Dermis blood vessel endothelial cell (primary cell): ENCODE measurements at places on chromosomes 7 and 10.

GRCh38 chr10:112843623-112844022, 106.4 kb upstream of the TCF7L2 start:
- no peak for DNase-seq

DNA sequence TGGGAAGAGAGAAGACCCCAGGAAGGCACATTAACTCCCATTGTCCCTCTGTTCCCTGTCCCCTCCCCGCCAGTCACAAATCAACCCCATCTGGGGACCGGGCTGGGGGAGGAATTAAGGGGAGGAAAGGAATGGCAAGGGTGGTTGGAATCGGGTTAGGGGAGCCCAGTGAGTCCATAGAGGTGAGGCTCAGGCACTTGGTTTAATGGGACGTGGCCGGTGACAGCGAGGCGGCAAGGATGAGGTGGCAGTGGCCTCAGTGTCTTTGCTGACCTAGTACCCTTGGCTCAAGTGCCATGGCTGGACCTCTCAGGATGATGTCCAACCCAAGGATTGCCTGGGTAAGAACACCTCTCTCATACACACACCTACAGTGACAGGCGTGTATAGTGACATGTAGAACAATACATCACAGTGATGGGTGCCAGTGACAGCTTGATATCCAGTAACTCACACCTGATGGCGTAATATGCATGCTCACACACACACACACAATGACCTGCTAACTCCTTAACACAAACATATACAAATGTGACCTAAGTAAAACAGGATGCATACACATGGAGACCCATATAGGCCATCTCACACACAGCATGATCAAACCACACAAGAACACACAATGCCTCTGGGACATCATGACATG, 12.3 kb downstream of the KCNIP2 start:
- no peak for DNase-seq

DNA sequence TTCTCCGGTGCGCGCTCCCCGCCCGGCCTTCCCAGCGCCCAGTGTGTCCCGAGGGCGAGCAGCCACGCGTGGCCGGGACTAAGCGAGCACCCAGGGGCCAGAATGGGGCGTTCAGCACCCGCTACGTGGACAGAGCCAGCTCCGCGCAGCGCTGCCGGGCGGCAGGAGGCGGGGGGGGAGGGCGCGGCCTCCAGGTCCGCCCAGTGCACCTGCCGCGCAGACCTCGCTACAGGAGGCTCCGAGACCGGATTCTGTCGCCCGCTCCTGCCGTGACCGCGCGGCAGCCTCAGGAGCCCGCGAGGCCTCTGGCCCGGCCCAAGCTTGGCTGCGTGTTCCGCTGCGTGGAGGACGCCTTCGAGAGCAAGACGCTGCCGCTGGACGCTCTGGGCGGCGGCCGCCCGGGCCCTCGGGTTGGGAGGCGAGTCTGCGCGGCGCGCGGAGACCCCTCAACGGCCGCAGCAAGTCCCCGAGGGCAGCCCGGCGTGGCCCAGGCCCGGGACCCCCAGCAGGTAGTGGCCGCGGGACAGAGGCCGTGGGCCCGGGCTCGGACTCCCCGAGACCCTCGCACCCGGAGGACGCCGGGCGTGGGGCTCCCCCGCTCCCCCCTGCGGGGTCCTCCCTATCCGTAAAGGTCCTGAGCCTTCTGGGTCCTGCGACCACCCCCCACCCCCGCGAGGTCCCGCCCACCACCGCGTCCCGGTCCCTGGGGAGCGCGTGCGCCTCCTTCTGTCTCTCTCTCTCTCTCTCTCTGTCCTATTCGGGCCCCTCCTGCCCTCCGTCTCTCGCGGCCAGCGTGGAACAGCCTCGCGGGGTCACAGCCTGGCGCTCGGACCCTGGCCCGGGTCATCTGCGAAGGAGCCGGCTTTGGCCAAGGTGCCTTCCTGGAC, 904 bp upstream of the DPYSL4 start:
- DNase-seq: peak; percentile 46

- peak; percentile 32 for DNase-seq
These were observed 171.9 kb upstream of the NRP1 start for GRCh38 chr10:33506391-33506790.

- no peak for DNase-seq
These were observed 40.8 kb downstream of the MYL10 start for GRCh38 chr7:101588131-101588935.

DNA sequence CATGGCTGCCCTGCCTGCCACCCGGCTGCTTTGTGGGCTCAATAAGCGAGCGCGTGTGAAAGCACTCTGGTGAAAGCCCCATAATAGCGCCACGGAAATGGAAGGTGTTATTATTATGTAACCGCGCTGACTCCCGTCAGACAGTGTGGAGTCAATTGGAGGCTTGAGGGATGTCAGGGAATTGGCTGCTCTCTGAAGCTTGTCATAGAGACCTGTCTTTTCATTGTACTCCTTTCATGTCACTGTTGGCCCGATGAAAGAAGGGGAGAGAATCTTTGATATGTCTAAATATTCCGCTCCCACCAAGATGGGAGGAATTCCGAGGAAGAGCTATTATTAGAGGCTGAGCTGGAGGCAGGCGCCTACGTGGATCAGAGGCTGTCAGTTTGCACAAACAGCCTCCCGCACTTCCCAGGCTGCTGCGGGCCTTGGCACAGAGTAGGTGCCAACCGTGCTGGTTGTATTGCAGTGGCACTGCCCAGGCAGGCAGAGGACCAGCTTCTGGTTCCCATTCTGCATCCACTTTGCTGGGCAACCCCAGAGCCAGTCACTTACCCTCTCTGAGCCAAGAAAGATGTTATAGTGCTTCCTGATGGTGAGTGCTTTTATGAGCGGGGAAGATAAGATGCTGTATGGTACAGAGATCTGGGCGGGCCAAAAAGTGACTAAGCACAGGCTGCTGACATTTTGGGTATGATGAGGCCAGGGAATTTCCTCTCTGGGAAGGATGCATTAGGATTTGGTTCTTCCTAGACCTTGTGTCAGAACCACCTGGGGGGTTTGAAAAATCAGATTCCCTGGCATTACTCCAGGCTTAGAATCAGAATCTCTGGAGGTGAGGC, 151.4 kb downstream of the RPS24 start:
- no peak for DNase-seq

- DNase-seq: no peak
These were observed 10.5 kb downstream of the AKR1D1 start for GRCh38 chr7:138086563-138087270.

DNA sequence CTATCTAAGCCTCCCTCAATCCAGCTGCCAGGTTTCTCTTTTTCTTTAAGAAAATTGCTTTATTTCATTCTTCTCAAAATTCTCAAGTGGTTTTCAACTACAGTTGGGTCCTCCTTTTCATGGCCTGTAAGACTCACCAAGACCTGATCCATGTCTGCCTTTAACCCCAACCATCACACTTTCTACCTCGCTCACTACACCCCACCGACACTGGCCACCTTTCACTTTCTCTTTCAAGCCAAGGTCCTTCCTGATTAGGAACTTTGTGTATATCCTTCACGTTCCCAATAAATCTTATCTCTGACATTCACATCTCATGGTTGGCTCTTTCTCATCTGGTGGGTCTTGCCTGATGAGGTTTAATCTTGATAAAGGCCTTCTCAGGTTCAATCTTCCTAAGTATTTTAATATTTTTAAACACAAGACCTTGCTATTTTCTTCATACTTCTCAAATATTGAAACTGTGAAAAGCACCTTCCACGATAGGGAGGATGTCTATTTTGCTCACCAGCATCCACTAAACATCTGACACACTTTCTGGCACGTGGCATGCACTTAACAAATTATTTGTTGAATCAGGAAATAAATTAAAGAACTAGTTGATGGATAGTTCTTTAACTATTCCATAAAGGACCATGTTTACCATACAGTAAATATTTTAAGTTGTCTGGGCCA, 624.8 kb downstream of the GRID1 start:
- no peak for DNase-seq

- no peak for DNase-seq
These were observed 26.9 kb downstream of the CCDC3 start for GRCh38 chr10:12974491-12975199.

- no peak for DNase-seq
These were observed 186.7 kb upstream of the ADARB2 start for GRCh38 chr10:1923998-1924397.

DNA sequence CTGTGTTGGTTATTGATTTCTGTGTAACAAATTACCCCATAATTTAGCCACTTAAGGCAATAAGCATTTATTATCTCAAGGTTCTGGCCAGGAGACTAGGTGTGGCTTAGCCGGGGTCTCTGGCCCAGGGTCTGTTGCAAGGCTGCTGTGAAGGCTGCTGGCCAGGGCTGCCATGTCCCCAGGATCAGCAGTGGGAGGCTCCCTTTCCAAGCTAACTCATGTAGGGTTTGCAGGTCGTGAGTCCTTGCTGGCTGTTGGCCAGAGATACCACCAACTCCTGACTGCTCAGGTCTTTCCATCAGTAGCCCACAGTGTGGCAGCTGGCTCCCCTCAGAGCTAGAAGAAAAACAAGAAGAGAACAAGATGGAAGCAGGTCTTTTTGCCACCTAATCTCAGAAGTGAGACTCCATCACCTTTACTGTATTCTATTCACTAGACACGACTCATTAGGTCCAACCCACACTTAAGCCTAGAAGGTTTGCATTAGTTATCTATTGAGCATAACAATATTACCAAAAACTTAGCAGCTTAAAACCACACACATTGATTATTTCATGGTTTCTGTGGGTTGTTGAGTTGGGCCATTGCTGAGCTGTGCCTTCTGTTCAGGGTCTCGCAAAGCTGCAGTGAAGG, 185.6 kb downstream of the PFKFB3 start:
- no peak for DNase-seq

DNA sequence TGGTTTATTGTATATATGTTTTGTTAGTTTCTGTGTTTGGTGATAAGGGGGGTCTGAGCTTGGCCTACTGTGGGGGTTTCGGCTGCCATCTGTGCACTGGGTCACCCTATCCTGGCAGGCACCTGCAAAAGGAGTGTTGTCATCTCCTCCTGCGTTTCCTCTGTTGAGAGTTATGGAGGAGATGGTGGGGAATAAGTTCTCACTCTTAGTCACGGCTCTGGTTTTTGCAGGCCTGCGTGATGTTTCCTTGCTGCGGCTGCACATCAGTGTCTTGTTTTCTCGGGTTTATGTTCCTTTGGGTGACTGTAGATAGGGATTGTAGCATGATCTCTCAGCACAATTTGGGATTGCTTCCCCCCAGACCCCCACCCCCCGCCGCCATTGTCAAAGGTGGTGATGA, 36.8 kb downstream of the CCM2 start:
- no peak for DNase-seq
